Small intestine (tissue), 16 donors: ENCODE measurements at places on chromosomes 12 and 14.

GRCh38 chr14:99318091-99318958 is 46.3 kb upstream of the BCL11B start:
- no peaks in the 10 kb centered on the region for H3K27me3 ChIP-seq
- peak; percentile 69 for DNase-seq
- no peaks in the 10 kb centered on the region for H3K36me3 ChIP-seq

DNA sequence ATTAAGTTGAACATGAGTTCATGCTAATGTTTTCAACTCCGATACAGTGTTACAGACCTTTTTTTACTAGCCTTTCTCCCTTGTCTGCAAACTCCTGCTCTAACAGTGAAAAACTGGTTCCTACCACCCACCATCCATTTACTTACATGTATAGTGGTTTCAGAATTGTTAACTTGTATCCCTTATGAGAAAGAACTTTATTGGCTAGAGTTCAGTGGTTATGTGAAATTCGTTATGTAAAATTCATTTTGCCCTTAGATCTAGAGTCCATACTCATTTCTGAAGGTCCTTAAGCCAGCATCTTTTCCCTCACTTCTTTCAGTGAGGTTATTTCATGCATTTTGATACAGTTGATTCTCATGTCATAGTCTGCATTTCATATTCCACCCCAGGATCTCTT is 51.0 kb downstream of the PRKCH start:
- H3K36me3 ChIP-seq: no peaks in the 10 kb centered on the region
- DNase-seq: no peak
- no peak overlapping the region for H3K4me3 ChIP-seq
- H3K4me1 ChIP-seq: no peaks in the 10 kb centered on the region
- H3K27ac ChIP-seq: no peak overlapping the region

DNA sequence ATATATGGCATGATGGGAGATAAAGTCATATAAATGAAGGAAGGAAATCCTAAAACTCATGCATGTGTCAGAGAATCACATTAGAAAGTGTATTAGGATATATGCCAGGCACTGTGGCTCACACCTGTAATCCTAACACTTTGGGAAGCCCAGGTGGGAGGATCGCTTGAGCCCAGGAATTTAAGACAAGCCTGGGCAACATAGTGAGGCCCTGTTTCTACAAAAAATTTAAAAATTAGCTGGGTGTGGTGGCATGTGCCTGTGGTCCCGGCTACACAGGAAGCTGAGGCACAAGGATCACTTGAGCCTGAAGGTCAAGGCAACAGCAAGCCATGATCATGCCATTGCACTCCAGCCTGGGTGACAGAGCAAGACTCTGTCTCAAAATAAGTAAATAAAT is 130.3 kb upstream of the ARID2 start:
- no peaks in the 10 kb centered on the region for H3K27me3 ChIP-seq
- H3K36me3 ChIP-seq: no peaks in the 10 kb centered on the region
- H3K4me3 ChIP-seq: no peak overlapping the region

GRCh38 chr14:64758691-64759554 is 54.7 kb downstream of the PLEKHG3 start:
- no peaks in the 10 kb centered on the region for H3K27me3 ChIP-seq
- no peak overlapping the region for H3K27ac ChIP-seq
- no peak overlapping the region for H3K4me3 ChIP-seq
- H3K4me1 ChIP-seq: no peaks in the 10 kb centered on the region
- no peaks in the 10 kb centered on the region for H3K36me3 ChIP-seq

- H3K27ac ChIP-seq: no peak overlapping the region
- no peaks in the 10 kb centered on the region for H3K4me1 ChIP-seq
- DNase-seq: no peak
- H3K36me3 ChIP-seq: peaks cover 8% of the 10 kb centered on the region
- no peaks in the 10 kb centered on the region for H3K27me3 ChIP-seq
These were observed 44.8 kb downstream of the GCH1 start for GRCh38 chr14:54857830-54858269.

- no peaks in the 10 kb centered on the region for H3K36me3 ChIP-seq
- H3K4me1 ChIP-seq: peaks cover 21% of the 10 kb centered on the region
- no peaks in the 10 kb centered on the region for H3K27me3 ChIP-seq
- H3K4me3 ChIP-seq: no peak overlapping the region
- H3K27ac ChIP-seq: no peak overlapping the region
- no peak for DNase-seq
These were observed 180.3 kb downstream of the DICER1 start for GRCh38 chr14:94977016-94977415.

DNA sequence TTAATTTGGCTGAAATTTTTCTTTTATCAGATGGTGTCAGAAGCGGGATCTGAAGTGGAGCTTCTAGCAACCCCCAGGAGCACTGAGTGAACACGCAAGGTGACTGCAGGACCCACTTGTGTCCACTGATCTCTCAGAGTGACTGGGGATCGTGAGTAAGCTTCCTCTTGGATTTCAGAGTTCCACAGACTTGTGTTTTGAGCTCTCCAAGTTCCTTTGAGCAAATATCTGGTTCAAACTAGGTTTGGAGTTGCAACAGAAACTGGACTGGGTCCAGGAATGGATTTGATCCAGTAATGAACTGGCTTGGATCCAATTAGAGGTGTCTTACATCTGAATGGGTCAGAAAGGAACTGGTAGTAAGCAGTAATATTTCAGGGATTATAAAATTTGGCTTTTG is 24.7 kb upstream of the B4GALNT1 start:
- no peak for DNase-seq
- no peaks in the 10 kb centered on the region for H3K4me1 ChIP-seq
- no peaks in the 10 kb centered on the region for H3K36me3 ChIP-seq
- H3K27me3 ChIP-seq: no peaks in the 10 kb centered on the region

DNA sequence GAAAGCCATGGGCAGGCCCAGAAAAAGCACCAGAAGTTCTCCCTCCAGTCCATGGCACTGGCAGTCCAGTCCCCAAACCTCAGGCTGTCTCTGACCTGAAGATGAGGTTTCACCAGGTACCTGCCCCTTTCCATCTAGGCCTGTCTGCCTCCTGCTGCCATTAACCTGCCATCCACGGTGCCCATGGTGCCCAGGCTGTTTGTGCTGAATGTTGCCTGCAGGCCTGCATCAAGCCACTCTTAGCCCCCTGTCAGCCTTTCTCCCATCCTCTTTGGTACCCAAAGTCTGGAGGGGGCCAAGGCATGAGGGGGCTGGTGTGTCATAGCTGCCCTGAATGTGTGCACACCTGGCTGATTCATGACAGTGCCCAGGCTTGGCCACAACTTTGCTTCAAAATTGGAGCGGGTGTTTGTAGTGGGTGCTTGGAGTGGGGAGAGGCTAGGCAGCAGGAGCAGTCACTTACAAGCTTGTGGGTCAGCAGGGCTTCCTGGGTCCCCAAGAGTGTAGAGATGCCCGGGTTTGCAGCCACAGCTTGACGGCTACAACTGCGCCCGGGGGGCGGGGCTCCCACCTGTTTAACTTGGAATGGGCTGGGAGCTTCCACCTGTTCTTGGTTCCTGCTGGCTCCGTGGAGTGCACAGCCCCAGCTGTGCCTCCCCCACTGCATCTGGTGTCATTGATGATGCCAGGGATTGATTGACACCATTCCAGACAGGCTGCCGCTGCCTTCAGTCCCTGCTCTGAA is 88.5 kb downstream of the GPHN start:
- H3K36me3 ChIP-seq: peaks cover 2% of the 10 kb centered on the region
- H3K4me3 ChIP-seq: no peak overlapping the region
- DNase-seq: no peak
- H3K27ac ChIP-seq: no peak overlapping the region
- no peaks in the 10 kb centered on the region for H3K27me3 ChIP-seq

DNA sequence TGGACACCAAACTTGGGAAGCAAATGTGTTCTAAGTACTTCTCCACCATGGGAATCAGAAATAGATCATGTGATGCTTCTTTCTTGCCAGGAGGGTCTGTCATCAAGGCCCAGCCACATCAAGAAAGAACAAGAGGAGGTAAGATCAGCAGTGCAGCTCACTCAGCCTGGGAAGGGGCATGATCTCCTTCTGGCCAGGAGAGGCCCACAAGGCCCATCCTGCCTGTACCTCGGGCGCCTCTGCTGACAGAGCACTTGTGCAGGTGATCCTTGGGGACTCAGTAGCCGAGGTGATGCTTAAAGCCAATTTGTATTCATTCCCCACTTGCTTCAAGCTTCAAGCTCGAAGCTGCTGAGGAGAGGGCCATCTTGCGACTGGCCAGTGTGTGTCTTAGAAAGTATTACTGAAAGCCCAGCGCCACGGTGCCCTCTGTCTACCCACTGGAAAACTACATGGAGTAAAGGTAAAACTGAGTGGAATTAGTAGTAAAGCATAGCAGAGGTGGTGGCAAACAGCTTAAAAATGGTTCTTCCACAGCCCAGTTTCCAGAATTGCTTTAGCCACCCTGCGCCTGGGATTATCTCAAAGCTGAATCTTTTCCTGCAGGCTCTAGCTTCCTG is 26.2 kb downstream of the RTRAF start:
- H3K27ac ChIP-seq: no peak overlapping the region
- no peaks in the 10 kb centered on the region for H3K27me3 ChIP-seq
- peaks cover 4% of the 10 kb centered on the region for H3K36me3 ChIP-seq

GRCh38 chr12:95057424-95057823 is 16.0 kb downstream of the NR2C1 start:
- H3K27ac ChIP-seq: no peak overlapping the region
- no peaks in the 10 kb centered on the region for H3K4me1 ChIP-seq
- H3K27me3 ChIP-seq: no peaks in the 10 kb centered on the region
- no peak for DNase-seq
- peaks cover 18% of the 10 kb centered on the region for H3K36me3 ChIP-seq

- DNase-seq: no peak
- H3K4me1 ChIP-seq: no peaks in the 10 kb centered on the region
- no peak overlapping the region for H3K27ac ChIP-seq
- H3K36me3 ChIP-seq: no peaks in the 10 kb centered on the region
These were observed 182.4 kb upstream of the CCND2 start for GRCh38 chr12:4091016-4091743.

GRCh38 chr12:111033281-111034082 is 113.1 kb upstream of the MYL2 start:
- no peak overlapping the region for H3K4me3 ChIP-seq
- peaks cover 60% of the 10 kb centered on the region for H3K27me3 ChIP-seq
- no peaks in the 10 kb centered on the region for H3K36me3 ChIP-seq

GRCh38 chr12:61161961-61162360 is 1098.2 kb upstream of the USP15 start:
- H3K36me3 ChIP-seq: no peaks in the 10 kb centered on the region
- H3K27ac ChIP-seq: no peak overlapping the region
- H3K4me1 ChIP-seq: no peaks in the 10 kb centered on the region
- H3K27me3 ChIP-seq: no peaks in the 10 kb centered on the region
- H3K4me3 ChIP-seq: no peak overlapping the region
- no peak for DNase-seq

GRCh38 chr12:57095440-57095839 is 6.5 kb downstream of the NAB2 start:
- H3K36me3 ChIP-seq: peaks cover 23% of the 10 kb centered on the region
- no peaks in the 10 kb centered on the region for H3K4me1 ChIP-seq
- no peak overlapping the region for H3K4me3 ChIP-seq
- H3K27ac ChIP-seq: no peak overlapping the region
- DNase-seq: no peak
- no peaks in the 10 kb centered on the region for H3K27me3 ChIP-seq

- no peak overlapping the region for H3K27ac ChIP-seq
- DNase-seq: no peak
- no peak overlapping the region for H3K4me3 ChIP-seq
- H3K27me3 ChIP-seq: no peaks in the 10 kb centered on the region
These were observed 31.9 kb upstream of the BICDL1 start for GRCh38 chr12:119957135-119957534.

DNA sequence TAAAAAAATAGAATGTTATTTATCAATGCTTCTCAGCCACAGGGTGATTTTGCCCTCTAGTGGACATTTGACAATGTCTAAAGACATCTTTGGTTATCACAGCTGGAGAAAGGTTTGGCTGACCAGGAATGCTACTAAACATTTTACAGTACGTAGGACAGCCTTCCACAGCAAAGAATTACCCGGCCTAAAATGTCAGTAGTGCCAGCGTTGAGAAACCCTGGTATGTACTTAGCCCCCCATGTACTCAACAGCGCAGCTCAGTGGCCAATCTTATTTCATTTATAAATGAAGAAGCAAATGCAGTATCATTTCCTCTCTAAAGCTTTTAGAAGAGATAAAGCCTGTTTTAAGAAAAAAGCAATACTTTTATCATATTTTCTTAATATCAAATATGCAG is 5.8 kb downstream of the MARK3 start:
- no peak overlapping the region for H3K27ac ChIP-seq
- no peaks in the 10 kb centered on the region for H3K36me3 ChIP-seq
- H3K4me3 ChIP-seq: no peak overlapping the region
- no peaks in the 10 kb centered on the region for H3K27me3 ChIP-seq

GRCh38 chr12:12582895-12583303 is 20.2 kb upstream of the DUSP16 start:
- no peaks in the 10 kb centered on the region for H3K27me3 ChIP-seq
- no peak for DNase-seq
- no peak overlapping the region for H3K27ac ChIP-seq
- H3K4me1 ChIP-seq: peaks cover 3% of the 10 kb centered on the region
- H3K36me3 ChIP-seq: no peaks in the 10 kb centered on the region

DNA sequence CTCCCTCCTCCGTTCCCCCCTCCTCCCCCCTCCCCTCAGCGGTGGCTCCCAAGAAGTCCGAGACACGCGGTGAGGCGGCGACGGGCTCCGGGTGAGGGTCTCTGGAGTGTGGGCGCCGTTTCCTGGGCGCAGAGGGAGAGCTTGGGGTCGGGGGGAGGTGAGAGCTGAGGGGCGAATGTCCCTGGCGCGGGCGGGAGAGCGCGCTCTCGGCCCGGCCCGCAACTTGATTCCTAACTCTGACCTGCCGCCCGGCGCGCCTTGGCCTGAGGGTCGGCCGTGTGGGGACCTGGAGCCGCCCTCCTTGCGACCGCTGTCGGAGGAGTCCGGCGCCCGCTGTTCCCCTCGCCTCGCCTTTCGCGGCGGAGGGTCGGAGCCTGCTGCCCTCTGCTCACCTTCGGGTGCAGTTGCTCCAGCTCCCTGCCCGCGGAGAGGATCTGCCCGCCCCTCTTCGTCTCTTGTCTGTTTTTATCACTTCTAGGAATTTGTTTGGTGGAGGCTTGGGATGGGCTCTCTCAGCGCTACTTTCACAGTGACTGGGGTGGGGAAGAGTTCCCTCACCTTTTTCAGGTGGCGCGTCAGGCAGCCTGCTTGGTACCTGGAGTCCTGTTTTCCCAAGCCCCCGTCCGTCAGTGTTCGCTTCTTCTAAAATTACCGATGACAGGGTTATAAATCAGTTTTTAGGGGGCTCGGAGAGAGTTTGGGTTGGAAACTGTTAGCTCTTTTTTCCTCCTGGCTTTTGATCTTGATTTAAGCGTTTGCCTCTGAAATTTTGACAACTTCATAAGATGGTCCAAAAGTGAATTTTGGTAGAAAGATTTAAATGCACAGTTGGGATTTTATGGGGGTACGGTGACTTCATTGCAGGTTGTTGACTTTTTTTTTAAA is 495 bp downstream of the ADIPOR2 start:
- H3K27me3 ChIP-seq: no peaks in the 10 kb centered on the region
- peak overlapping the region; percentile 94 for H3K4me3 ChIP-seq
- H3K4me1 ChIP-seq: peaks cover 5% of the 10 kb centered on the region
- peak overlapping the region; percentile 94 for H3K27ac ChIP-seq

DNA sequence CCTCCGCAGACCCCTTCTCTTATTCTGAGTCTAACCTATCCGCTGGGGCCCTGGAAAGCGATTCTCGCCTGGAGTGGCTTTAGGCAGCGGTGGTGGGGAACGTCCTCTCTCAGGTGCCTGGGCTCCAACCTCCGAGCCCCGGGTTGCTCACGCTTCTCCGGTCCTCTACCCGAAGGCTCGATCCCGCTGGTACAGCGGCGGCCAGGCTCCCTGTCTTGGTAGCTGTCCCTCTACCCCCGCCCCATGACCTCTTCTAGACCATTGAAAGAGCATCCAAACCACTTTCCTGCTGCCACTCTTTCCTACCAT is 505 bp upstream of the HEBP1 start:
- no peak for DNase-seq
- peak overlapping the region; percentile 91 for H3K27ac ChIP-seq
- H3K36me3 ChIP-seq: no peaks in the 10 kb centered on the region
- H3K4me1 ChIP-seq: peaks cover 6% of the 10 kb centered on the region
- no peaks in the 10 kb centered on the region for H3K27me3 ChIP-seq
- H3K4me3 ChIP-seq: peak overlapping the region; percentile 83
